AG08395 (cell line): ENCODE measurements at places on chromosomes 13 and 19.
A peak's percentile ranks its signal among the peaks of the same experiment; 100 is the strongest.

DNA sequence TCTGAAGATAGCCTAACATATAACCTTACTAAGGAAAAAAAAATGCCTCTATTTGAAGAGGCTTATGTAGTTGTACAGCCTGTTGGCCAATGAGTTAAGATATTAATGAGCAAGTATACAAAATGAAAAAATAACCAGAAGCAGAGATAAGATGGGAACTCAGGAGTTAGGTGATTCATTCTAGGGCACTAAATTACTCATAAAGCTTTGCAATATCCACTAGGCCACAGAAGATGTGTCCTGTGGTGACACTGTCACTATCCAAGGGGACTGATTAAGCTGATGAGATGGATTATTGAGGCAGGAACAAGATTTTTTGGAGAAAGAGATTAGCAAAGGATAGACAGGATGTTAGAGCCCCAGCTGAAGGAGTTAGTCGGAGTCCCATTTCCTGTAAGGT is 99.6 kb downstream of the LIG4 start:
- no peak for DNase-seq

- peak; percentile 98 for DNase-seq
Measured at GRCh38 chr19:3343619-3344502, 22.5 kb upstream of the NFIC start.

DNA sequence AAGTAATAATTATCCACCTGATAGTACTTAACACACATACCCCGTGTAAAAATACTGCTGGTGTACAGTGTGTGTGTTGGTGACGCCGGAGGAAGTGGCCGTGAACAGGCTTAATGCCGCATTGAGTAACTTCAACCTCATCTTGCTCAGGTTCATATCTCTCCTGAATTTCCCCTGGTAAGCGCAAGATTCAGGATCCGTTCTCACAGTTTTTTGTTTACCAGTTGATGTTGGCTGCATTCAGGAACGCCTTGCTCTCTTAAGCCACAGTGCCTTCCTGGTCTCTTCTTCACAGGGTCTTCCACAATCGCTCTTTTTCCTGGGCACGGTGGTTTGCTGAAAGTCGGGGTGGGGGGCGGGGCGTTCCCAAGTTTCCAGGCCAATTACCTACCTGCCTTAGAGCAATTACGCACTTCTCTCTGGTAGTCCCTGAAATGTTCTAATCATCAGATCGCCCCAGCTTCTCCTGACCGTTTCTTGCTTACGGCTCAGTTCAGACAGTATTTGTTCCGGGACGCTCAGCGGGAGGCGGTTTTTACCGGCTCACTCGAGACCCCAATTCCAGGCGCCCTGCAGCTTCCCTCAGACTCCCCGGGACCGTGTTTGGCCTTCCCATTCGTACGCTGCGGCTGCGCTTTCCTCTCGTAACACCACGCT is 706 bp upstream of the DNAJC3 start:
- peak; percentile 6 for DNase-seq

DNA sequence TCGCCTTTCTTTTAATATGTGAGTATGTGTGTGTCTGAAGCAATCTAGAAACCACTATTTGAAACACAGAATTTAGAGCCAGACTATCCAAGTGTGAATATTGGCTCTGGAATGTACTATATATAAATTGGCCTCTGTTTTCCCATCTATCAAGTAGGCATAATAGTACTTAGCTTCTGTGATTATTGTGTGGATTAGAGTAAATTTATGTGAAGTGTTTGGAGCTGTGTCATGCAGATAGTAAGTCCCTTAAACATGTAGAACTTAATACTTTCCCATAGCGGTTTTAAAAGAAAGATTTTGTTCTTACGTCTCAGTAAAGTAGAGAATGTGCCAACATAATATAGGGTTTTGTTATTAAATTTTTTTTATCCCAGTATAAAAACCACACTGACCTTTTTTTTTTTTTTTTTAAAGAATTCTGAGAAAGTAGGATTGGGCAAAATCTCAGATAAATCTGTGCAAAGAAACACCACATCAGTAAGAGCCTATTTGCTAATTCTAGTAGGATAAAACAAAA is 432.3 kb downstream of the RFC3 start:
- no peak for DNase-seq

DNA sequence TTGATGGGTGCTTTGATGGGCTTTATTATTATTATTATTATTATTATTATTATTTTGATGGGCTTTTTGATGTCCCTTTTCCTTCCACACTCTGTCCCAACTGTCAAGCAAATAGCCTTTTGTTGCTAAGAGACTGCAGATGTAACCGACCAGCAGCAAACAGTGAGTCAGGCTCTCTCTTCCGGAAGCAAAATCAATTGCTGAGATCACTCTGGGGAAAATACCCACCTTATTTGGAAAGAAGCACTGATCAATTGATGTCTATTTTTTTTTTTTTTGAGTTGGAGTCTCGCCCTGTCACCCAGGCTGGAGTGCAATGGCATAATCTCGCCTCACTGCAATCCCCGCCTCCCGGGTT is 2.9 kb downstream of the LDLR start:
- DNase-seq, result peak; percentile 62

DNA sequence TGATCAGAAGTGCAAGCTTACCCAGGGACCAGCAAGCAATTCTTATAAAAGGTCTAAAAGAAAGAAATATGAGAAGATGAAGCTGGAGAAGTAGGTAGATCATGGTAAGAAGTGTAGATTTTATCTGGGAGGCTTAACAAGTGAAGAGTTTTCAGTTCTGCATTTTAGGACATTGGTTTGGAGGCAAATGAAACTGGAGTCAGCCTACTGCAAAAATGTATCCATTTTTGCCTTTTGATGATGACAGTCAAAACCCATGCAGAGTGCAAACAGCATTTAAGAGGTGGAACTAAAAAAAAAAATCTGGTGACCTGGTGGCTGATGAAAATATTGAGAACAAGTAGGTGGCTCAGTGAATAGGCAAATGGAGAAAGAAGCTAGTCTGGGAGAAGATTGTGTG is 216.9 kb downstream of the DNAJC15 start:
- DNase-seq, result no peak

GRCh38 chr19:29787281-29787680 is 24.5 kb upstream of the CCNE1 start:
- no peak for DNase-seq

DNA sequence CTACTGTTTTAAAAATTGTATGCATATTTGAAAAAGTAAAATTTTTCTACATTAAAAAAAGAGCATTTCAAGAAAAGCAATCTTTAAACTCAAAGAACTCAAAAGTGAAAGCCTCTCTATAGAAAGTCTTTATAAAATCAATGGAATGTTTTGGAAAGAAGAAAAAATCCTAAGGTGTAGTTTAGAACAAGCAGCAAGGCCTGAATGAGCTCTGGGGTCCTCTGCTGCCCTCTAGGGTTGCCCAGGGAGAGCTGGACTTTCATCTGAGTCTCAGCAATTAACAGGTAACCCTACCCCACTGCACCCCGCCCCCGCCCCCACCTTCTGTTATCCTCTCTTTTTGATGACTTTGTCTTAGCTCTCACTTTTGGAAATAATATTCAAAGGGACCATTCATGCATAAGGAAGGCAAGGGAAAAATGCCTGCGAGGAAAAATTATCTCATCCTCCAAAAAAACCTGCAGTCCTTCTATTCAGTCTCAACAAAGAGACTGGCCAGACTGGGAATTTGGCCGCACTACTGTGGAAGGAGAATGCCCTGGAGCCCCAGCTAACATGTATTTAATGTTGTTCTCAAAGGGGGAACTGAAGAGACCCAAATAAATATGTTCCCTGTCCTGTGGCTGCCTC is 24.1 kb downstream of the SLC25A30 start:
- DNase-seq, result peak; percentile 67

DNA sequence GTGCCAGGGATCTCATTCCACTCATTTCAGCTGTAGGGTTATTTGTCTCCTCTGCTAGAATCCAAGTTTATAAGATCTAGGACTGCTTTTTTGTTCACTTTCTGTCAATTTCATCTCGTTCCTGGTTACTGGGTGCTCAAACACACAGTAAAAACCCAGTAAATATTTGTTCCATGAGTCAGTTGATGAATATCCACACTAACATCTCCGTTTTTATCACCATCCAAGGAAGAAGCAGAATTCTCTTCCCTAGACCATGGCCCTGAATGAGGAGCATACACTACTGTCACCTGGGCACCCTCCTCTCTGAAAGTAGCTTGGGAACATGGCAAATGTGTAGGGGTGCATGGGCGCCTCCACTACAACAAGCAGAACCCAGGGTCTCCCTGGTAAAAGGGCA is 390.8 kb downstream of the FOXO1 start:
- peak; percentile 14 for DNase-seq

DNA sequence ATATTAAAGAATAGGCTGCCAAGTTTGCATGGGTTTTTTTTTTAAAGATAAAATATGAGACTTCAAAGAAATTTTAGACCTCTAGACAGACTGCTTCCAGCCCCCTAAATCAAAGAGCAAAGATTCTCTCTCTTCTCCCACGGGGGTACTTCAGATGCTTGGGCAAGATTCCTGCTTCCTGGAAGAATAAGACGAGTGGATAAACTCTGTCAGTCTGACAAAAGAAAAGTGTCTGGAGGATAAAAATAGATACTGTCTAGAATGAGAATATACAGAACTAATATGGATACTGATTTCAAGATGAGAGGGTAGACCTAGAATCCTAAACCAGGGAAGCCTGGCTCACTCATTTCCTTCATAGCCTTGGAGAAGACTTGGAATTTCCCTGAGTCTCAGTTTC is 435.1 kb downstream of the FOXO1 start:
- DNase-seq, result no peak

DNA sequence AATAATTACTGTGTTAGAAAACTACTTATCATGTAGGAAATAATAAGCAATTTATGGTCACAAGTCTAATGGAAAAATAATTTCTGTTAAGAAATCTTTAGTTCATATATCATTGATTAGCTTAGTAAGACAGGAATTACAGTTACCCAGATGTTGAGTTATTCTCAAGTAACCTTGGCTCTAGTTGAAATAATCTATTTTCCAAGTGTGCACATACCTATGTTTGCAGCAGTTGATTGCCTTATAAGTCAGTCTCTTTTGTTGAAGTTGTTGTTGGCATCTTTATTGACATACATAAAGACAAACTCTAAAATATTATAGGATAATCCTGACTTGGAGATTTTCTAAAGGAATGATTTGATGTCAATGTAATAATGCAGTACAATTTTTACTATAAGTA is 511.4 kb upstream of the KLF12 start:
- DNase-seq, result no peak
